GM13976 (cell line): ENCODE measurements at places on chromosomes 12 and 14.

DNA sequence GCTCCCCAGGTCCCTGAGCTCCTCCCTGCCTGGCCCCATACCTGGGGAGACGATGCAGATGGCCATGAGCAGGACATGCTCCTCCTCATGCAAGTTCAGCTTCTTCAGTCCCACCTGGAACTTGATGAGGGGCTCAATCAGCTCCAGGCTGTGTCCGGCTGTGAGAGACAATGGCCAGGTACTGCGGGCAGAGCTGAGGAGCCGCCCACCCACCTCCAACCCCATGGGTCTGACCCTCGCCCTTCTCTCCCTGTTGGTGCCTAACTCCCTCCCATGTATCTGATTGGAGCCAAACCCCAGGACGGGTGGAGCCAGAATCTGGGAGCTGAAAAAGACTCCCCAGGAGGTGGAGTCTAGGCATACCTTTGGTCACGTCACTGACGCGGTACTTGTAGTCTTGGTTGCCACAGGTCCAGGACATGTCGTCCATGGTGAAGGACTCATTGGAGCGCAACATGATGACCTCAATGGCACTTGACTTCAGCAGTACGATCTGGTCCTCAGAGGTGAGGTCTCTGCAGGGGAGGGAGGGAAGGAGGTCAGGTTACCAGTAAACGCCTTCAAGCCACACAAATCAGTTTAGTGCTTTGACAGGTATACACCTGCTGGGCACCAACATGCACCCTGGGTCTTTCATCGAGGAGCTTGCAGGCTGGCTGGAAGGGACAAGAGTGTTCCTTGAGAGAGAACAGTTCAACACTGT is 26.7 kb upstream of the HDAC7 start:
- DNase-seq = no peak

GRCh38 chr12:76255281-76255680 is 92.9 kb downstream of the BBS10 start:
- DNase-seq = no peak

- no peak for DNase-seq
These were observed 254.7 kb downstream of the IPO8 start for GRCh38 chr12:30440826-30441602.

GRCh38 chr14:36981832-36982529 is 190.4 kb downstream of the SLC25A21 start:
- no peak for DNase-seq

- DNase-seq = no peak
These were observed 61.7 kb downstream of the SUSD6 start for GRCh38 chr14:69673104-69673503.

- DNase-seq = no peak
These were observed 56.8 kb upstream of the FOXG1 start for GRCh38 chr14:28709571-28710305.

DNA sequence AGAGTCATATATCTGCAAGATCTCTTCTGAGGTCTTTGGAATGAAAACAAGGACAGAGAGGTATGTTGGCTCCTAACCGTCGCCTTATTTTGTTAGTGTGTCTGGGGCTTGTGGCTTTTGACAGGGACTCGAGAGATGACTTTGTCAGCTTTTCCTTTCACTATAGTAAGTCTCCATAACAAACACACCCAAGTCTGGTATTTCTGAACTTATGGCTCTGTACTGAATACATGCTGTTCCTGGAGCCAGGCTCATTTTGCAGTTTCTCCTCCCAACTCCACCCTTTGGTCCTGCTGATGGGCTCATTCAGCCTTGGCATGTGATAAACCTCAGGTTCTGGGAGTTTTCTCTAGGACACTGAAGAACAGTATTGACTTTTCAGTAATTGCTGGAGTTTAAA is 27.7 kb upstream of the TMED10 start:
- no peak for DNase-seq

DNA sequence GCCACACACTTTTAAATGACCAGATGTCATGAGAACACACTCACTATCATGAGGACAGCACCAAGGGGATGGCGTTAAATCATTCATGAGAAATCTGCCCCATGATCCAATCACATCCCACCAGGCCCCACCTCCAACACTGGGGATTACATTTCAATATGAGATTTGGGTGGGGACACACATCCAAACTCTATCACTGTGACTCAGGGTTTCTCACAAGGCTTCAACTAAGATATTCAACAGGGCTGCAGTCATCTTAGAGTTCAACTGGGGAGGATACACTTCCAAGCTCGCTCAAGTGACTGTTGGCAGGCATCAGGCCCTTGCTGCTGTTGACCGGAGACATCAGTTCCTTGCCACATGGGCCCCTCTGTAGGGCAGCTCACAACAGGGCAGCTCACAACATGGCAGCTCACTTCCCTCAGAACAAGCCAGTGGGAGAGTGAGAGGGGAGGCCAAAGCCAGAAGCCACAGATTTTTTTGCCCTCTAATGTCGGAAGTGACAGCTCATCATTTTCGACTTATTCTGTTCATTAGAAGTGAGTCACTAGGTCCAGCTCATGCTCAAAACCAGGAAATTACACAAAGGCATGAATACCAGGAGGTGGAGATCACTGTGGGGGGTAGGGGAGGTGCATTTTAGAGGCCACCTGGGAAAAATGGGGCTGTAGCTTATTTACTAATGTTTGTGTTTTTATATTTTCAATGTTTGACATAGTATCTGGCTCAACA is 50.8 kb upstream of the PTHLH start:
- DNase-seq = no peak

- no peak for DNase-seq
These were observed 325.1 kb upstream of the DCN start for GRCh38 chr12:91507754-91508153.
